Neural cell (in vitro differentiated cells): ENCODE measurements at places on chromosomes 3 and 15. TPM values are rescaled to one million over a fixed set of nuclear protein-coding genes. Genes with fewer than 3 reads are reported as not detected.

The GLDN gene
- 0.58 and 1.8 TPM in 2 replicates for polyA plus RNA-seq

The GHSR gene
- not detected in 2 replicates for polyA plus RNA-seq

The UBE2Q2 gene
- 69.0 and 83.8 TPM in 2 replicates for polyA plus RNA-seq

The SEC22A gene
- polyA plus RNA-seq: 32.7 and 44.0 TPM in 2 replicates

The CLRN1 gene
- polyA plus RNA-seq: 0.18 and 0.27 TPM in 2 replicates

The CPA3 gene
- not detected in 2 replicates for polyA plus RNA-seq

The KLHL40 gene
- polyA plus RNA-seq: not detected in 2 replicates

The TMED3 gene
- polyA plus RNA-seq: 83.5 and 103 TPM in 2 replicates

The C3orf80 gene
- 0.57 and 0.68 TPM in 2 replicates for polyA plus RNA-seq

The LIPC gene
- not detected in 2 replicates for polyA plus RNA-seq

The TRIM59 gene
- polyA plus RNA-seq: 0.53 and 0.78 TPM in 2 replicates

The GPR160 gene
- polyA plus RNA-seq: 2.9 and 4.0 TPM in 2 replicates

The C3orf62 gene
- polyA plus RNA-seq: 15.6 and 18.0 TPM in 2 replicates

The LARP6 gene
- polyA plus RNA-seq: 18.2 and 20.4 TPM in 2 replicates

The EAF2 gene
- polyA plus RNA-seq: 1.2 and 2.0 TPM in 2 replicates

The TM6SF1 gene
- 0.16 TPM in 1 of 2 replicates, not detected in the other for polyA plus RNA-seq

The GNAI2 gene
- polyA plus RNA-seq: 81.6 and 101 TPM in 2 replicates

The RETNLB gene
- polyA plus RNA-seq: not detected in 2 replicates

The FGF12 gene
- 2.1 and 4.8 TPM in 2 replicates for polyA plus RNA-seq

The CASR gene
- polyA plus RNA-seq: not detected in 2 replicates

The NR2E3 gene
- polyA plus RNA-seq: not detected in 2 replicates

The OXTR gene
- polyA plus RNA-seq: 1.7 and 2.2 TPM in 2 replicates

The CACNA2D2 gene
- polyA plus RNA-seq: 7.8 and 11.4 TPM in 2 replicates

The MUSTN1 gene
- polyA plus RNA-seq: not detected in 2 replicates

The IL5RA gene
- 0.10 TPM in 1 of 2 replicates, not detected in the other for polyA plus RNA-seq

The TRIM71 gene
- polyA plus RNA-seq: 3.7 and 4.0 TPM in 2 replicates

The DAPK2 gene
- polyA plus RNA-seq: 0.18 and 0.78 TPM in 2 replicates

The CFAP20DC gene
- not detected in 2 replicates for polyA plus RNA-seq

The CHAC1 gene
- polyA plus RNA-seq: 3.6 and 7.0 TPM in 2 replicates

The GPR87 gene
- not detected in 2 replicates for polyA plus RNA-seq

The USP13 gene
- polyA plus RNA-seq: 3.5 and 3.8 TPM in 2 replicates

The PIERCE2 gene
- polyA plus RNA-seq: 10.2 and 13.1 TPM in 2 replicates

The KIF15 gene
- 1.2 and 5.8 TPM in 2 replicates for polyA plus RNA-seq

The CHRM5 gene
- polyA plus RNA-seq: 0.10 and 3.9 TPM in 2 replicates

The ZNF501 gene
- 5.6 and 7.3 TPM in 2 replicates for polyA plus RNA-seq

The VEPH1 gene
- polyA plus RNA-seq: 0.22 and 0.89 TPM in 2 replicates

The LRRFIP2 gene
- 131 and 143 TPM in 2 replicates for polyA plus RNA-seq

The CCDC51 gene
- 27.2 and 29.0 TPM in 2 replicates for polyA plus RNA-seq

The PLSCR5 gene
- 0.37 TPM in 1 of 2 replicates, not detected in the other for polyA plus RNA-seq

The PRTG gene
- 2.6 and 3.8 TPM in 2 replicates for polyA plus RNA-seq

The ATP13A5 gene
- 0.28 TPM in 1 of 2 replicates, not detected in the other for polyA plus RNA-seq

The MST1 gene
- 62.5 and 64.0 TPM in 2 replicates for polyA plus RNA-seq

The GOLGA6B gene
- not detected in 2 replicates for polyA plus RNA-seq

The CLEC3B gene
- polyA plus RNA-seq: 2.6 and 4.9 TPM in 2 replicates

The ATP8B4 gene
- polyA plus RNA-seq: 1.0 and 2.9 TPM in 2 replicates

The SLC2A2 gene
- polyA plus RNA-seq: not detected in 2 replicates

The FOXP1 gene
- 5.6 and 6.1 TPM in 2 replicates for polyA plus RNA-seq

The ALG1L2 gene
- not detected in 2 replicates for polyA plus RNA-seq

The SYNPR gene
- 2.0 and 4.4 TPM in 2 replicates for polyA plus RNA-seq

The GOLGA6D gene
- 0.12 TPM in 1 of 2 replicates, not detected in the other for polyA plus RNA-seq

The VGLL3 gene
- polyA plus RNA-seq: 0.06 and 0.16 TPM in 2 replicates

The SOX14 gene
- polyA plus RNA-seq: not detected in 2 replicates

The KCNMB3 gene
- 0.16 TPM in 1 of 2 replicates, not detected in the other for polyA plus RNA-seq

The ITIH1 gene
- polyA plus RNA-seq: not detected in 2 replicates

The KNG1 gene
- polyA plus RNA-seq: not detected in 2 replicates
